ENCODE measurements at places on chromosomes 3 and 15. TPM values are rescaled to one million over a fixed set of nuclear protein-coding genes. Genes with fewer than 3 reads are reported as not detected.

DNA sequence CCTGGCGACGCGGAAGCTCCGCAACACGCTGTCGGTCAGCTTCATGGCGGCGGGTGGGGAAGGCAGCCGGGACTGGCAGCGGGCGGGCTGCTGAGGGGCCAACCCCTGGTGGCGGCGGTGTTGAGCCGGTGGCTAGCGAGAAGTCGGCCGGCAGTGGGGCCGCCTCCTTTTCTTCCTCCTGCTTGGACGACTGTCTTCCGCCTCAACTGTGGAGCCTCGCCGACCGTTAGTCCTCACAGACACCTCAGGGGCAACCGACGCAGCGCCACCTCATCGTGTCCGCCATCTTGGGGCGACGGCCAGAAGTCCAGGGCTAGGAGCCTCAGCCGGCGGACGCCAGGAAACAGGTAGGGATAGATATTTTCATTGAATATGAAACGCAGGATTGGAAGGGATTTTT lies 875.1 kb downstream of the NSUN3 start:
- no peak overlapping the region for H3K27ac ChIP-seq
- H3K36me3 ChIP-seq, result no peaks in the 10 kb centered on the region
- DNase-seq, result no peak
- no peak overlapping the region for H3K4me3 ChIP-seq
- H3K27me3 ChIP-seq, result no peaks in the 10 kb centered on the region

The GRM7 gene
- not detected for total RNA-seq

The NCEH1 gene
- 13.0 TPM for total RNA-seq

The RTP4 gene
- 0.92 TPM for total RNA-seq

GRCh38 chr3:188526057-188526456 lies 372.1 kb downstream of the LPP start:
- H3K36me3 ChIP-seq, result no peaks in the 10 kb centered on the region
- H3K27me3 ChIP-seq, result no peaks in the 10 kb centered on the region
- DNase-seq, result no peak
- H3K27ac ChIP-seq, result no peak overlapping the region
- no peak overlapping the region for H3K4me3 ChIP-seq
